Activated CD4-positive, alpha-beta memory T cell treated with anti-CD3 and anti-CD28 coated beads, Interleukin-2, amount 10 ng/mL, durations not matched to agents 7 days and 5 days (primary cell): ENCODE measurements at places on chromosomes 12 and 14.

GRCh38 chr12:56358836-56359532 is 923 bp downstream of the STAT2 start:
- peak overlapping the region; percentile 93 for H3K4me3 ChIP-seq
- peak overlapping the region; percentile 90 for H3K27ac ChIP-seq
- H3K4me1 ChIP-seq: peaks cover 28% of the 10 kb centered on the region
- no peaks in the 10 kb centered on the region for H3K27me3 ChIP-seq
- peaks cover 42% of the 10 kb centered on the region for H3K36me3 ChIP-seq
- DNase-seq: no peak

DNA sequence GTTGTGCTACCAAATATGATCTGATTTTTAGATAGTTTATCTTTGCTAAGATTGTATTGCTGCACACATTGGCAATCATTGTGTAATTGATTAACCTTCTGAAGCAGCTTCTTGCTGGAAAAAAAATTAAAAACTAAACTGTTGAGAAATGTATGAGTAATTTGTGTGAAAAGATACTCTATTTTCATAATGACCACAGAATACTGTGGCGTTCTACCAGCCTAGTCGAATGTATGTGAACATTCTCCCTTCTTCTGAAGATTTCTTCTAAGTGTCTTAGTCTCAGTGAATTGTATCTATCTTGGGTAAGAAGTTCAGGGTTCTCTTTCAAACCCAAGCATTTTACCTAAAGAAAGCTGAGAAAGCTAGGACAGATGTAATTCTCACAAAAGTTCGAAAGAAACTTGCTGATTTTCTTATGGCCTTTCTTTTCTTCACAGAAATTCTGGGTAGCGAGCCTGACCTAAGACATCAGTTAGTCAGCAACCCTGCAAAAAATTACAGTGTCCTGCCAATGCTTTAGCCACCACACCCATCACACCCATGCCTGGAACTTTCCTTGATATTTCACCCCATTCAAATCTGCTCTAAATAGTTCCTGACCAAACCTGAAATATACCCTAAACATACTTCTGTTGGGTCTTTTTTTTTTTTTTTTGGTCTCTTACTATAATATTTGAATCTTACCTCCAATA is 27.1 kb upstream of the C12orf71 start:
- no peak for DNase-seq
- H3K27ac ChIP-seq: peak overlapping the region; percentile 49
- no peak overlapping the region for H3K4me3 ChIP-seq
- no peaks in the 10 kb centered on the region for H3K27me3 ChIP-seq

- no peaks in the 10 kb centered on the region for H3K36me3 ChIP-seq
- no peak for DNase-seq
- no peaks in the 10 kb centered on the region for H3K4me1 ChIP-seq
- H3K4me3 ChIP-seq: no peak overlapping the region
- H3K27ac ChIP-seq: no peak overlapping the region
These were observed 35.9 kb downstream of the TRIM9 start for GRCh38 chr14:51059032-51059431.

- no peak overlapping the region for H3K4me3 ChIP-seq
- DNase-seq: no peak
- H3K27ac ChIP-seq: no peak overlapping the region
- H3K4me1 ChIP-seq: peaks cover 7% of the 10 kb centered on the region
These were observed 74.6 kb upstream of the EEA1 start for GRCh38 chr12:93003531-93004239.

GRCh38 chr12:84072961-84073360 is 839.6 kb downstream of the SLC6A15 start:
- no peak overlapping the region for H3K27ac ChIP-seq
- DNase-seq: no peak
- H3K36me3 ChIP-seq: no peaks in the 10 kb centered on the region
- no peaks in the 10 kb centered on the region for H3K4me1 ChIP-seq

DNA sequence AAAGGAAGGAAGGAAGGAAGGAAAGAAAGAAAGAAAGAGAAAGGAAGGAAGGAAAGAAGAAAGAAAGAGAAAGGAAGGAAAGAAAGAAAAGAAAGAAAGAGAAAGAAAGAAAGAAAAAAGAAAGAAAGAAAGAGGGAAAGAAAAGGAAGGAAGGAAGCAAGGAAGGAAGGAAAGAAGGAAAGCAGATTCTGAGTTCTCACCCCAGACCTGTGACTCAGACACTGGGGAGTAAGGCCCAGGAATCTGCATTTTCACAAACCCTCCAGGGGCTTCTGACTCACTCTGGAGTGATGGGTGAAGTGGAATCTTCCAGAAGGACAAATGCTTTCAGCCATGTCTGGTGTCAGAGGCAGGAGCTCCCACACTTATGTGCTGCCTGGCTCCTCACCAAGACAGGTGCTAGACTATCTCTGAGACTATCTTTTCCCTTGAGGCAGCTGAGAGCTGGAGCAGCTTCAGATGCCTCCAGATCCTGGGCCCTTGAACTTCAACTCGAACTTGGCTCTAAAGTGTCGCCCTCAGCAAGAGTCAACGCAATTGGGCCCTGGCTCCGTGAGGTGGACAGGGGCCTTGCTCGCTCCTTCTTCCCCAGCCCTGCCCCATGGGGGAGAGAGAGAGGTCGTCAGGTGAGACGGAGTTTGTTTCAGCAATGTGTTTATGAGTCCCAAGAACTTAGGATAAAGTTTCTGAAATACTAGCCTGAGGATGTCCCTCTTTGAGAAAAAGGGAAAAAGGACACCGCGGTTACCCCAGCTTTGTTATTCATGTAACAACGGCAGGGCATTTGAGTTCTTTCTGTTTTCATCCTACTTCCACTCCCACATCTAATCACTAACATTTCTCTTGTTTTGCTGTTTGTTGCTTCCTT is 19.8 kb upstream of the SCARB1 start:
- H3K27me3 ChIP-seq: no peaks in the 10 kb centered on the region
- no peak for DNase-seq
- H3K36me3 ChIP-seq: no peaks in the 10 kb centered on the region
- H3K4me1 ChIP-seq: peaks cover 13% of the 10 kb centered on the region
- no peak overlapping the region for H3K4me3 ChIP-seq

DNA sequence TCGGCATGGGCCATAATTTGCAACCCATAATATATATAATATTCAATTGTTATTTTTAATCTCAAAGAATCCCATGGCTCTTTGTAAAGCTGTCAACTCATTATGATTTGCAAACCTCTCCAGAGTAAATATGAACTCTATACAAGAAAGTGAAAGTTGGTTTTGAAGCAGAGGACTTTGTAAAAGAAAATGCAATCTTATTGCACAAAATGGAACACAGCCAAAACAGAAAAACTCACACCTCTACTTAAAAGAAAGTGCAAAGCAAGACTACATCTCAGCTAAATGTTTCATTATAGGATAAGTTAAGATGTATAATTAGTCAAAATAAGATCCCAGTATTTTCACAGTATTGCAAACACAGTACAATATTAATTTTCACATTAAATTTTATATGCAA is 111.2 kb upstream of the FLRT2 start:
- no peak overlapping the region for H3K27ac ChIP-seq
- DNase-seq: no peak
- no peaks in the 10 kb centered on the region for H3K4me1 ChIP-seq
- H3K4me3 ChIP-seq: no peak overlapping the region
- no peaks in the 10 kb centered on the region for H3K36me3 ChIP-seq
- no peaks in the 10 kb centered on the region for H3K27me3 ChIP-seq

DNA sequence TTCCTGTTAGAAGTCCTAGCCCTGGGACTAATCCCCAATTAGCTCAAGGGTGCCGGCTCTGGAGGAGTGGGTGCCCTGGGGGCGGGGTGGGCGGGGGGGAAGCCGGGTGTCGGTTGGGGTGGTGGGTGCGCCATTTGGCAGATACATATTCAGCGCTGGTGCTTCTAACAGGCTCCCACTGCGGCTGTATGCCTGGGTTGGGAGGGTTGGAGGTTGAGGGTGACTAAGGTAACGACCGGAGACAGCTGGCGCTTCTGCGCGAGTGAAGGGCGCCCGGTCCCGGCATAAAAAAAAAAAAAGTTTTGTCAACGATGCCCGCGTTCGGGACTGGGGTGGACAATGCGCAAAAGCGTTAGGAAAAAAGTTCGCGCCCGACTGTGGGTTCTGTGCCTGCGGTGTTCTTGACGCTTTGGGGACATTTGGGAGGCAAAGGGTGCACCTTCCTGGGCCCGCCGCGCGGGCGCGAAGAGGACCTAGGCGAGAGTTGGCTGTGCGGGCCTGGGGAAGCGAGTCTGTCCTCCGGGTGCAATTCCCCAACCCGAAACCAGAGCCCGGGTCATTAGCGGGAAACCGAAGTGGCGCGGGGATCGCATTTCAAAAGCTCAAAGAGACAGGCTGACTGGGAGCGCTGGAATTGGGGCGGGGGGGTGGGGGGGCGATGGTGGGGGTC is 19.2 kb downstream of the TBX3 start:
- no peaks in the 10 kb centered on the region for H3K36me3 ChIP-seq
- peaks cover 56% of the 10 kb centered on the region for H3K27me3 ChIP-seq
- H3K27ac ChIP-seq: no peak overlapping the region
- DNase-seq: no peak
- H3K4me1 ChIP-seq: peaks cover 2% of the 10 kb centered on the region

GRCh38 chr12:30753233-30753632 is 1.5 kb downstream of the CAPRIN2 start:
- H3K27ac ChIP-seq: no peak overlapping the region
- H3K27me3 ChIP-seq: no peaks in the 10 kb centered on the region
- H3K4me1 ChIP-seq: peaks cover 31% of the 10 kb centered on the region
- DNase-seq: no peak
- H3K36me3 ChIP-seq: no peaks in the 10 kb centered on the region

- H3K4me3 ChIP-seq: no peak overlapping the region
- H3K4me1 ChIP-seq: no peaks in the 10 kb centered on the region
- no peaks in the 10 kb centered on the region for H3K36me3 ChIP-seq
These were observed 321.4 kb upstream of the LRFN5 start for GRCh38 chr14:41285186-41285748.

- no peak overlapping the region for H3K4me3 ChIP-seq
- no peaks in the 10 kb centered on the region for H3K36me3 ChIP-seq
- no peaks in the 10 kb centered on the region for H3K27me3 ChIP-seq
- no peaks in the 10 kb centered on the region for H3K4me1 ChIP-seq
- no peak overlapping the region for H3K27ac ChIP-seq
- DNase-seq: no peak
These were observed 36.3 kb downstream of the RPS29 start for GRCh38 chr14:49549881-49550280.

DNA sequence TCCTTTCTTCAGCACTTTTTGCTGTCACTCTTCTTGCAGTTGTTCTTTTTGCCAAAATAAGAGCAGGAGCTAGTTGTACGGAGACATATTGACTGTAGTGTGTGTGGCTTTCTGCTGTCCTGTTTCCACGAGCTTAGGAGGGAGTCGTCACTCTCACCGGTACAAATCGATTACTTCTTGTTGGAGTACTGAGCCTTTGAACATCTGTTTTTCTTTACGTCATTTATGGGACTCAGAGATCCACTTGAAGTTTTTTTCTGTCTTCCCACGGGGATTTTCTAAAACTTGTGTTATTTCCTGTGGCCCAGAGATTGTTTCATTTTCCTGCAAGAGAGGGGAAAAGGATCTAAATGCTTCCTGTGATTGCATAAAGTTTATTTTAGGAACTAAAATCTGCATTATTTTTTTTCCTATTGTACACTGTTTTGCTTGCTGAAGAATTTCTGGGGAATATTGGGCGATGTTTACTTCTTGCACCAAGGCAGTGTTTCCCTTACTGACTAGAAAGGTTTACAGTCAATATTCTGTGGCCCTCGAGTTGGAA is 199.8 kb upstream of the ARHGAP5 start:
- H3K36me3 ChIP-seq: no peaks in the 10 kb centered on the region
- no peak for DNase-seq
- peaks cover 3% of the 10 kb centered on the region for H3K4me1 ChIP-seq
- peaks cover 3% of the 10 kb centered on the region for H3K27me3 ChIP-seq
- H3K4me3 ChIP-seq: no peak overlapping the region
- no peak overlapping the region for H3K27ac ChIP-seq

DNA sequence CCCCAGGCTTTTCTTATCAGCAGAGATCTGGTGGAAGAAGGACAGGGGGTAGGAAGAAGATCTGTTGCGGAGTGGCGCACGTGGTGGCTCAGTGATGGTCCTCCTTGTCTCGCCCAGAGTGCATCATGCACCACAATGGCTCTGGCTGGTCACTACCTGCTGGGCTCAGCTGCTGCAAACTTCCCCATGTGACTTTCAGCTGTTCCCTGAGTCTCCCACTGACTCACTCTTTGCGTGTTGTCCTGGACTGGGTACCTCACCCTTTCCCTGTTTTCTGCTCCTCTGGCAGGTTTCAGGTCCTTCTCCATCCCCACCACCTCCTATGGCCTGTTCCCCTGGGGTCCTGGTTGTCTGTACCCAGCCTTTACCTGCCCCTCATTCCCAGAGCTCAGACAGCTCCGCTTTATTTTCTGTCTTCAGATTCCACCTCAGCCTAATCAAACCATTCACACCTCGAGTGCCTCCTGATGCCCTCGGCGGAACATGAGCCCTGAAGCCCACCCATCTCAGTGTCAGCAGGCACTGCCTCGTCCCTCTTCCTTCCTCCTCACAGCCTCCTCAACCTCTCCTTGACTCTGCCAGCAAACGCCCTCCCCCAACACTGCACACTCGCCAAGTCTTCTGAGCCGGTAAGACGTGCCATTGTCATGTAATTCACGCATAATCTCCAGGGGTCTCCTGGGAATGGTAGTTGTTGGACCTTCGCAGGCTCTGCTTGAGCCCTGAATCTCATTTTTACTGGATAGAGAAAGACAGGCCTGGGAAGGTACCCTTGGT is 1.8 kb downstream of the C1R start:
- H3K27me3 ChIP-seq: peaks cover 6% of the 10 kb centered on the region
- H3K27ac ChIP-seq: no peak overlapping the region
- peaks cover 8% of the 10 kb centered on the region for H3K4me1 ChIP-seq
- DNase-seq: no peak
- H3K4me3 ChIP-seq: no peak overlapping the region
- no peaks in the 10 kb centered on the region for H3K36me3 ChIP-seq

DNA sequence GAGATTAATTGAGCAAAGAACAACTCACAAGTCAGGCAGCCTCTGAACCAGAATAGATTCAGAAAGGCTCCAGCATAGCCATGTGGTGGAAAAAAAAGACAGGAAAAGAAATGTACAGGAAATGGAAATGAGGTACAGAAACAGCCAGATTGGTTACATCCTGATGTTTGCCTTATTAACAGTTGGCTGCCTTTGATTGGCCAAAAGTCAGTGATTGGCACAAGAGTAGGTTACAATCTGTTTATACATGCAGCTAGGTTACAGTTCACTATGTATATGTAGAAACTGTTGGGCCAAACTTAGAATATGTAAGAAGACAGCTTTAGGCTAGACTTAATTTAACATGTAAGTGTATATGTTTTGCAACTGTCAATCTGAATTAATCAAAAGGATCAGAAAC is 118.9 kb downstream of the UNC79 start:
- no peak overlapping the region for H3K27ac ChIP-seq
- DNase-seq: no peak
- H3K36me3 ChIP-seq: no peaks in the 10 kb centered on the region
- H3K4me1 ChIP-seq: no peaks in the 10 kb centered on the region

DNA sequence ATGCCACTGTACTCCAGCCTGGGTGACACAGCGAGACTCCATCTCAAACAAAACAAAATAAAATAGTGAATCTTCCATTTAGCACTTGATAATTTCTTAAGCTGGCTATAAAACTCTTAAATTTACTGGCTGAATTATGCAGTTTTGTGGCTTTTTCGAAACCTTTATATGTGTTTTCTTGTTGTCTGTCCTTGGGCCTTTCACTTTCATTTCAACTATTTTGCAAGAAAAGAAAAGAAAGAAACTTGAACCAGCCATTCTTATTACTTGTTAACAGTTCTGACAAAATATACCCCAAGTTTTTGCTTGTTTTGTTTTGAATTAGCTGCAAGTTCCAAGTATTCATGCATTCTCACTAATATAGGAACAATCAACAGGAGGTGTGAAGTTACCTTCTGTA is 42.8 kb downstream of the PRICKLE1 start:
- no peaks in the 10 kb centered on the region for H3K4me1 ChIP-seq
- H3K27ac ChIP-seq: no peak overlapping the region
- no peaks in the 10 kb centered on the region for H3K36me3 ChIP-seq
- no peak overlapping the region for H3K4me3 ChIP-seq
- H3K27me3 ChIP-seq: peaks cover 15% of the 10 kb centered on the region
